Bronchial epithelial cell (primary cell): ENCODE measurements at places on chromosomes 5 and 9.

DNA sequence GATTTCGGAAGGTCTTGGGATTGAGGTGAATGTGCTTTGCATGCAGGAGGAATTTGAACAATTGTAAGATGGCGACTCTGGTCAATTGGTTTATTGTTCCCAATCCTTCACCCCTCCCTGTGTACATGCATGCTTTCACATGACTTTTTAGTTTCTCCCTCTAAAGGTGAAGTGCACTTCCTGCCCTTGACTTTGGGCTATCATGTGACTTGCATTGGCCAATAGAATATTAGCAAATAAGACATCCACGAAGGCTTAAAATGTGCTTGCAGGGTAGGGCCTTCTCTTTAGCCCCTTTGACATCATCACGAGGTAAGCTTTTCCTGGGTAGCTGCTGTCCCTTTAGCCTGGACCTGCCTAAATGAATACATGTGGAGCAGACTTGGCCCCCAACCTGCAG, 8.1 kb upstream of the ZBTB43 start:
- DNase-seq, result no peak

DNA sequence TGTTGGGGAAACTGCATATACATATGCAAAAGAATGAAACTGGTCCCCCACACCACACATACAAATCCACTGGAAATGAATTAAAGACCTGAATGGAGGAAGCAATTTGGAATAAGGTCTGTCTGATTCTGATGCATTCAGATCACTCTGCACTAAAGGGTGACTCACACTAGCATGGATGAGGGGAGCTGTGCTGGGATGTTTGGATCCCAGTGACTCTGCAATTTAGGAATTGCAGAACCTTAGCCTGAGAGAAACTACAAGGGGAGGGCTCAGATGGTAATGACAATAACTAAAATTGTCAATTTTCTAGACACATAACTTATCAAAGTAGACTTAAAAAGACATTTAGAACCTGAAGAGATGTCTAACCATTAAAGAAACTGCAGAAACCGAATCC, 312.0 kb downstream of the CDK5RAP2 start:
- DNase-seq, result peak; percentile 14

GRCh38 chr5:112708103-112708622, 29.5 kb upstream of the APC start:
- no peak for DNase-seq

DNA sequence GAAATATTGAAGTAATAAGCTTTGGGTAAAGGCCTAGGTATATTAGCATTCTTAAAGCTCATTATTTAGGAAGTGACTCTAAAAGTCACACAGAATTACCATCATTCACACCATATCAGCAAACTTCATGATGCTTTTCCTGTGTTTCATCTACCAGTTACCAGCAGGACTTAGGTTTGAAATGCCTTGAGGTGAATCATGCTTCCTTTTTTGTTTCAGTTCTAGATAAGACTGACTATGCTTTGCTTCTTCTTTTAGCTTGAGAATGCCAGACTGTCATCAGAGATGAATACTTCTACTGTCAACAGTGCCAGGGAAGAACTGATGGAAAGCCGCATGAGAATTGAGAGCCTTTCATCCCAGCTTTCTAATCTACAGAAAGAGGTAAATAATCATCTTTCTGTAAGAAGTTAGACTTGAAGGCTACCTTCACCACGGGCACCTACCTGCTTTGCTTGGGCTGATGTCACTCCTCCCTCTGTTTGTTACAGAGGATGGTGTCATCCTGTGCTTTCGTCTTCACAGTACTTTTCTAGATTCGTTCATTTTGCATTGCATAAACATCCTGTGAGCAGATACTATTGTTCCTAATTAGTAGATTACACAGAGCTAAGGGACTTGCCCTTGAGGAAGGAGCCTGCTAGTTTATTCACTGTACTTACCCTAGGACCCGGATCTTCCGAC, 34.7 kb downstream of the LMNB1 start:
- peak; percentile 68 for DNase-seq

DNA sequence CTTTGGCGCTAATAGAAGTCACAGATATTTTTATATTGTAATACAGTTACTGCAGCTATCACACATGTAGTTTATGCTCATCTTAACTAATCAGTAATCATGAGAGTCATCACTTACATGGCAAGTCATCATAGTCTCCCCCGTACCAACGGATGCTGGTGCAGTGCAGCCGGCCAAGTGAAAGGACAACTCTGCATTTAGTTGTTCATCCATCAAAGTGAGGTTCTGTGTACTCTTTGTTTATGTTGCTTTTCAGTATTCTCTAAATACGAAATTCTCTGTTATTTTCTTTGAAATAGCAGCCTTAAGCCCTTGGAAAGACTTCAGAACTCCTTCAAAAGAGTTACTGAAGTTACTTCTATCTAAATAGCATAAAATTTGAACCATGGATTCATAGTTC, 216.7 kb downstream of the CCDC171 start:
- no peak for DNase-seq

- DNase-seq, result peak; percentile 90
These were observed 437.8 kb downstream of the ARHGEF28 start for GRCh38 chr5:74063821-74064220.

- no peak for DNase-seq
These were observed 48.6 kb downstream of the DUSP1 start for GRCh38 chr5:172722327-172722815.

DNA sequence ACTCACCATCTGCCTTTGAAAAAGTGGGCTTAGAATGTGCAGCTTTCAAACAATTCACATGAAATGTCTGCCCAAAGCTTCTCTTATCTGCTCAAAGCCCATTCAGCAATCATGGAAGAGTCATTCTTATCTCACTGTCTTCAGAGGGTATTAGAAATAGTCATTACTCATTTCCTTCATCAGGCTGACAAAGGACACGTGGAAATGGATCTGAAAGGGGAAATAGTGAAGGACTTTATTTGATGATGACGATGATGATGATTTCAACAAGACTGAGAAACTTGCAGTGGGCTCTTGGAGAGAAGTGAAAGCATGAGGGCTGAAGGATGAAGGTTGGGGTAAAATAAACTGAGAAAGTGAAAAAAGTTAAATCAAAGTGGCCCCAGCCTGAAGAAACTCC, 194.3 kb downstream of the SMARCA2 start:
- peak; percentile 69 for DNase-seq

- DNase-seq, result peak; percentile 37
These were observed 497 bp downstream of the NSA2 start for GRCh38 chr5:74767579-74767913.

DNA sequence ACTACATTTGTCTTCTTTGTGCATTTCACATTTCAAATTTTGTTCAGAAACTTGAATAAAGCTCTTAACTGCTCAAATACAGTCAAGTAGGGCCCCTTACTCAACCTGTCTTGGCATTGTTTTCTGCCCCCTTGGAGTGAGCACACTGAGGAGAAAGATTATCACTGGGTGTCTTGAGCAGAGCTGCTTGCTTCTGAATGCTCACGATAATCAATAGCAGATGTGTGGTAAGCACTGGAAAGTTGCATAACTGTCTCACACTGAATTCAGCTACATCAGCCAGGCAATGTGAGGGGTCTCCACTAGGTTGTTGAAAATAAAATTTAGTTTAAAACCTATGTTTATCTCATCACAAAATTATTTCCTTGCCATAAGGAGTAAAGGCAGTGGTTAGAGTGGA, 7.8 kb upstream of the TNFAIP8 start:
- DNase-seq, result no peak

- DNase-seq, result no peak
These were observed 968 bp downstream of the NKD2 start for GRCh38 chr5:1009359-1010180.

DNA sequence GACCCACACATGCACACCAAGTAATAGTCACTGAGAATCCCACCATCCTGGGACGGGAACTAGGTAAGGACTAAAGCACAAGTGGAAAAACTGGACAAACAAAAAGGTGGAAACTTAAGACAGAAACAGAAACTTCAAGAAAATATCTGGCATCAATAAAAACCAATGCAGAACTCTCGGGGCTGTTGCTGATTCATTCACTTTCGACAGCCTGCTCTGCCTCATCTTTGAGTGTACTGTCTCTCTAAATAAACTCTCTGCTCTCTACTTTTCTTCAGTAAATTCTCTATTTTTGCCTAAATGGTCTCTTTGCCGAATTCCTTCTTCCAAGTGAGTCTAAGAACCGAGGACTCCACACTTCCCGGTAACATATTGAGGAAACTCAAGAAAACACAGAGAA, 116.9 kb downstream of the CDH9 start:
- DNase-seq, result no peak

DNA sequence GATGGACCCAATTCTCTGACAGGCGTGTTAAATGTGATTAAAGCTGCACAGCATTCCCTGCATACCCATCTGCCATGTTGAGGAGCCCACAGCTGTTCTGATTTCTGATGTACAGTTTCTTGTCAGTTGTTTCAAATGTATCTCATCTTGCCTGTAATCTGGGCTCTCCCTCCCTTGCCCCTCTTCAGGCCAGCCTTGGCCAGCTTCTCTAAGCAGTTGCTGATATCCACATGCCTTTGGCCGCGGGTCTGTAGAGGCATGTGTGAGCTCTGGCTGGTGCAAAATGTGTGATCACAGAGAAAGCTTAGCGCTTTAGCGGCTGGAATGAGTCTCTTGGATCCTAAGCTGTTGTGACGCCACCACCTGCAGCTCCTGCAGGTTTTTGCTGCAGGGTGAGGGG, 332.0 kb downstream of the MLLT3 start:
- no peak for DNase-seq

DNA sequence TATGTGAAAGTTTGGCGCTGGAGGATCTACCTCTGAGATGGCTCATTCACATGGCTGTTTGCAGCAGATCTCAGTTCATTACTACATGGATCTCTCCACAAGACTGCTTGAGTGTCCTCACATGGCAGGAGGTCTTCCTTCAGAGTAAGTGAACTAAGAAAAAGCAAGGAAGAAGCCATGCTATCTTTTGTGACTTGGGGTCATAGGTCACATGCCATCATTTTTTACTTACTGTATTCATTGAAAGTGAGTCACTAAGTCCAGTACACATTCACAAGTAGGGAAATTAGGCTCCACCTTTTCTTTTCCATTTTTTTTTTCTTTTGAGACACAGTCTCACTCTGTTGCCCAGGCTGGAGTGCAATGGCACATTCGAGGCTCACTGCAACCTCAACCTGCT, 8.7 kb upstream of the CDKN2AIPNL start:
- peak; percentile 28 for DNase-seq

DNA sequence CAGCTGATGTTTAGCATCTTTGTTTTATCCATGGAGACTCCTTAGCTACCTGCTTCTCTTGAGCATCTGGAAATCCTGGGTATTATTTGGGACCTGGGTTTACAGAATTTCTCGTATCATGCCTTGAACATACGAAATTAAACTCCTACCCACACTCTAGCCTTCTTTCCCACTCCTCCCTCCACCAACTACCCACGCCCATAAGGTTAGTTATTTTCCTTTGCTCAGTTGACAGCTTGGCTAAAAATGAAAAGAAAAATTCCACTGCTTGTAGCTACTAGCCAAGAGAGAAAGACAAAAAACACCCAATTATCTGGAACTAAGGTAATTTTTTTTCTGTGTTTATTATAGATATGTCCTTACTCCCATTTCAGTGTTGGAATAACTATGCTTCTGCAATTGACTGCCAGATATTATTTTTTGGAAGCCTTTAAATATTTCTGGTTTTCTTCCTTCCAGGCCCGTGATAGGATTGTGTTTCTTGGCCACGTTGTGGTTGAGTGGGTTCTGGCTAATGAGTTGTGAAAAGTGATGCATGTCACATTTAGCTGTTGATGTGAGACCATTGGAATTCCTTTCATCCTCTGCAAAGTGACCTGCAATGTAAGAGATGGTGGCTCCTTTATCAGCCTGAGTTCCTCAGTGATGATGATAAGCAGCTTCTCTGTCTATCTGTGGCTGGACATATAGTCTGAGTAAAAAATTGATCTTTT, 308.1 kb downstream of the LRRC70 start:
- no peak for DNase-seq

DNA sequence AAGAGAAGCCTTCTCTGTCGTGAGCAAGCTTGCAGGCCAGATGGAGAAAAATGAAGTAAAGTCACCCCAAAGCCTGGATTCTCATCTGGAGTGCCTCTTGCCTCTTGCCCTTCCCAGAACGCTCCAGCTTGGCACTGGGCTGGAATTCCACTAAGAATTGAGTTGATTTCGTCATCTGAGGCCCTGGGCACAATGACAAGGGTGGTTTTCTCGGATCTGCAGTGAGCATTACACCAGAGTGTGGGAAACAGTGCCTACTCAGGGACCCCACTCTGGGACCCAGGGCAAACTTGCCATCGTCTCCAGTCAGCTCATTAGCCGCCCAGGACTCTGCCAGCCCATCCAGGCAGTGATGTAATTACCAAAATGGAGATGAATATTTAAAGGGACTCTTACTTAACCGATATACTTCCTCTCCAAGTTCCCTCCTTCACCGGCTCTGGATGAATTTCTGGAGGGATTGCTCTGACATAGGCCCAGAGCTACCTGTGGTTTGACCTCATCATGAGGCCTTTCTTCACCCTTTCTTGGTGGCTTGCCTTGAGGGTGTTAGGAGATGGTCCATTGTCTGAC, 44.7 kb upstream of the LCP2 start:
- no peak for DNase-seq

DNA sequence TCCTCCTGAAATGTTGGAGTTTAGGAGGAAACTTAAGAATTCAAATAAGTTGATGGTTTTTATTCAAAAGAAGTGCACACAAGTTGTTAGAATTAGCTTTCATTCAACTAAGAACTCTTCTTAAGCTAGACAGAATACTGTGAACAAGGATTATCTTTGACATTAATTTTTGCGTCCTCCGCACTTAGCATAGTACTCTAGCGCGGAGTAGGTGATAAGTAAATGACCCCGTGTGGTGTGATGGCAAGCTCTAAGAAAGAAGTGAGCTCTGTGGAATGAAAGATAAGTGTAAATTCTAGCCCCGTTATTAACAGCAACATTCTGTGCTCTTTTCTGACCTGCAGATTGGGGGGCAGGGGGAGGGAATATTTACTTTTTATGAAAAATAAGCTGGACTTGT, 1.0 kb downstream of the BRIX1 start:
- peak; percentile 2 for DNase-seq

- no peak for DNase-seq
These were observed 691.8 kb downstream of the DNAH5 start for GRCh38 chr5:13252699-13253098.
